Caki2 (cell line): ENCODE measurements at places on chromosomes 6 and 20. TPM values are rescaled to one million over a fixed set of nuclear protein-coding genes. Genes with fewer than 3 reads are reported as not detected.
A peak's percentile ranks its signal among the peaks of the same experiment; 100 is the strongest.

LRRN4 gene
- 21.3 and 25.6 TPM in 2 replicates for total RNA-seq

DNA sequence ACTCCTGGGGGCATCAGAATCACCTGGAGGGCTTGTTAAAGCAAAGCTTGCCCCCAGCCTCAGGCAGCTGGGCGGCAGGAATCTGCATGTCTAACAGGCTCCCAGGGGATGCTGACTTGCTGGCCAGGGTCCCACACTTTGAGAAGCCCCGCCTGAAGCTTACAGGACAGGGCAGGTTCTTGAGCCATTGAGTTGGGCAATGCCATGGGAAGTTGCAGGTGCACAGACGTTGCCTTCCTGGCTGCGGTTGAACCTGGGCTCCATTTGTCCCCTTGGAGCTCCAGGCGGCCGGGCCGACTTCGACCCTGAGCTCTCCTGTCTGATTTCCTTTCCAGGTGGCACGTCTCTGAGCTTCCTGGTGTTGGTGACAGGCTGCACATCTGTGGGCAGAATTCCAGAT is 46.8 kb downstream of the SYNJ2 start:
- DNase-seq = no peak

MDFI gene
- total RNA-seq = 0.35 TPM in 1 of 2 replicates, not detected in the other

GRCh38 chr20:3040086-3040485 is 3.3 kb upstream of the GNRH2 start:
- no peak for DNase-seq

DNA sequence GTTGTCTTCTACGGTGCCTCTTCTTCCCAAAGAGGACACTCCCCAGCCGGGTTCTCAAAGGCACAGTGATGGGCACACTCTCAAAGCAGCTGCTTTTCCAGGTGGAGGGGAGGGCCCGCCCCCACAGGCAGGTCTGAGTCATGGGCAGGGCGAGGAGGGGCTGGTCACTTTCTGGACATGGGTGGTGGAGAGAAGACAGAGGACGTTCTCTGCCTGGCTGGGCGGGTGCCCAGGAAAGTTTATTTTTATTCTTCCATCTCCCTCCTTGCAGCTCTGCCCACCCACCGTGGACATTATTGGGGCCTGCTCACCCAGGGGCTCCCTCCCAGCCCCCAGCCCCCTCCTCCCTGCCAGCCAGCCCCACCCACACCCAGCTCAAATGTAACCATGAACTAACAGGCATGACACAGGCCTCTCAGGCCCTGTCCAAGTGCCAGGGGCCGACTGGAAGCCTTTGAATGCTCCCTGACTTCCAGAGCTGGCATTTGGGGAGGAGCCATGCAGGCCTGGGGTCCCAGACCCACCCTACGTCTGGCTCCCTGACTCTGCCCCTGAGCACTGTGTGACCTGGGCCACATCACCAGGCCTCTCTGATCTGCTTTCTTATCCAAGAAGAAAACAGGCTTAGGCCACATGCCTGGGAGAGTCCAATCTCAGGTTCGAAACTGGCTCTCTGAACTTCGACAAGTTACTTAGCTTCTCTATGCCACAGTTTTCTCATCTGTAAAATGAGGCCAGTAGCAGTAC is 8.0 kb downstream of the TGM2 start:
- DNase-seq = peak; percentile 82

ADGRF5 gene
- total RNA-seq = not detected in 2 replicates

GPSM3 gene
- 0.14 and 3.4 TPM in 2 replicates for total RNA-seq

DNA sequence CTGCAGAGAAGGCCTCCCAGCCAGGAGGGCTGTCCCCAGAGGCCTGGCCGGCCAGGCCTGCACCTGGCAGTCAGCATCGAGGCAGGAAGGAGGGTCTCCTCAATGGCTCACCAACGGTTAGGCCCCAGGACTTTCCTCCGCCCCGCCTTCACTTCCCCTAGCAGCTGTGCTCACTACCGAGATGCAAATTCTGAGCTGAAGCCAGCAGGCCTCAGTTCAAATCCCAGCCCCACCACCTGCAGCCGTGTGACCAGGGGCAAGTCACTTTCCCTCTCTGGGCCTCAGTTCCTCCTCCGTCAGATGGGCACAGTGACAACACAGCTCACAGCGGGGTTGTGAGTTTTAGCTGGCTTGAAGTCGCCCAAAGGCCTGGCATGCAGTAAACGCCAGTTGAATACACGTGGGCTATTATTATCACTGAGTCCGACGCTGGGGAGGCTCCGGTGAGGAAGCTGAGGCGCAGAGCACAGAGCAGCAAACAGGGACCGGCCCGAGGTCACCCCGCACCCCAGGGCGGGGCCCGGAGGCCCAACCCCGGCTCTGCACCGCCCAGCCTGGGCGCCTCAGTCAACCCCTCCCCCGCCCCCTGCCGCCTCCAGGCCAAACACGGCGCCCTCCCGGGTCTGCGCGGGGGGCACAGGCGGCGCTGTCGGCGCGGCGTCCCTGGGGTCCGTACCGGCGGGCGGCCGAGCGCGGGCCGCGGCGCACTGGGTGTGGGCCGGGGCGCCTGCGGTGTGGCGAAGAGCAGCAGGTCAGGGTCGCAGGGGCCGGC is 671 bp downstream of the E2F1 start:
- peak; percentile 31 for DNase-seq

GRCh38 chr6:63563235-63563634 is 9.0 kb upstream of the LOC128125822 start:
- DNase-seq = no peak

GRCh38 chr6:84791233-84791632 is 26.8 kb upstream of the TBX18 start:
- no peak for DNase-seq

GRCh38 chr20:57787151-57787989 is 77.6 kb upstream of the PMEPA1 start:
- no peak for DNase-seq

- DNase-seq = no peak
Measured at GRCh38 chr6:12327391-12327790, 37.2 kb downstream of the EDN1 start.

HS3ST5 gene
- not detected in 2 replicates for total RNA-seq

DNA sequence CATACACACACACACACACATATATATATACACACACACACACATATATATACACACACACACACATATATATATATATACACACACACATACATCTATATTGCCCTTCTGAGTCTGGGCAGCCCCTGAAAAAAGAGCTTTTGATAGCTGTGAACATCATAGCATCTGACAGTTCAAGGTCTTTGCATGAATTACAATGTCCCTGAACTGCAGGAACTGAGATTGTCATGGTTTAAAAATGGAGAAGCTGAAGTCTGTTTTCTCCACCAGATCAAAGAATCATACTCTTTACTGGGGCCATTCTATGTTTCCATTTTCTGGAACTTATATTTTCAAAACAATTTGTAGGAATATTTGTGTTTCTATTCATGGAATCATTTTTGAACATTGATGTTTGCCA is 189.8 kb downstream of the ZDHHC14 start:
- no peak for DNase-seq

HSPA1L gene
- total RNA-seq = 0.61 and 2.0 TPM in 2 replicates

DNA sequence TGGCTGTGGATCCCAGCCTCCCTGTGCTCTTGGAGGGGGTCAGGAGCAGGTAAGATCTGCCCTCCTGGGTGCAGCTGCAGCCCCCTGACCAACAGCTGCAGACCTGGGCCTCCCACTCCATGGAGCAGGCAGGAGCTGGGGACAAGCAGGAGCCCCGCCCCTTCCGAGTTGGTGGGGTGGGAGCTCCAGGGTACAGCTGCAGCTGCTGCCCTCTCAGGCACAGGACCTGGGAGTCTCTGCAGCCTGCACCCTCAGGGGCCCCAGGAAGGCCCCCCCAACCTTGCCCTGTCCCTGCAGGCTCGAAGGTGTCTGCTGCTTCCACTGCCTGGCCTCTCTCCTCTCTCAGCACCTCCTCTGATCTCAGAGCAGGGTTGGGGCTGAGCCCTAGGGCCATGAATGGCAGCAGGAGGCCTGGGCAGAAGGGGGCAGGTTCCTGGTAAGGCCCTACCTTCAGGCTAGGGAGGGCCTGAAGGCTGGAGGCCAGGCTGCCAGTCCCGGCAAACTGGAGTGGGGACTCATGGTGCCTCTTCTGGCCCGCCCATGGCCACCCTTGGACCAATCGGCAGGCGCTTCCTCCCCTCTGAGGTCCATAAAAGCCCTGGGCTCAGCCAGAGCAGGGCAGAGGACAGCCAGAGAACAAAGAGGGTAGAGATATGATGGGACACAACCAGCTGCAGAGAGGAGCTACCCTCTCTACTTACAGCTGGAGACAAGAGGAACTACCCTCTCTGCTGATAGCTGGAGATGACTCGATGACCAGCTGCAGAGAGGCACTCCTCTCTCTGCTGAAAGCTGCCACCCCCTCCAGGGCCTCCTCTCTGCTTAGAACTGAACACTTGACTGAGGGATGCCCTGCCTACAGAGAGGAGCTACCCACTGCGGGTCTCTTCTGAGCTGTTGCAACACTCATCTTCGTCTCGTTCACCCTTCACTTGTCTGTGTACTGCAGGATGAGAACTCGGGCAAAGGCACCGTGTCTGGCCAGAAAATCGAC is 7.8 kb upstream of the PACSIN1 start:
- no peak for DNase-seq

KIF25 gene
- total RNA-seq = not detected in 2 replicates

MYBL2 gene
- 13.6 and 28.6 TPM in 2 replicates for total RNA-seq

FAM184A gene
- total RNA-seq = 0.10 TPM in 1 of 2 replicates, not detected in the other

- DNase-seq = peak; percentile 43
Measured at GRCh38 chr20:24837781-24838450, 111.2 kb upstream of the CST7 start.
